ENCODE measurements at places on chromosomes 2 and 18.

DNA sequence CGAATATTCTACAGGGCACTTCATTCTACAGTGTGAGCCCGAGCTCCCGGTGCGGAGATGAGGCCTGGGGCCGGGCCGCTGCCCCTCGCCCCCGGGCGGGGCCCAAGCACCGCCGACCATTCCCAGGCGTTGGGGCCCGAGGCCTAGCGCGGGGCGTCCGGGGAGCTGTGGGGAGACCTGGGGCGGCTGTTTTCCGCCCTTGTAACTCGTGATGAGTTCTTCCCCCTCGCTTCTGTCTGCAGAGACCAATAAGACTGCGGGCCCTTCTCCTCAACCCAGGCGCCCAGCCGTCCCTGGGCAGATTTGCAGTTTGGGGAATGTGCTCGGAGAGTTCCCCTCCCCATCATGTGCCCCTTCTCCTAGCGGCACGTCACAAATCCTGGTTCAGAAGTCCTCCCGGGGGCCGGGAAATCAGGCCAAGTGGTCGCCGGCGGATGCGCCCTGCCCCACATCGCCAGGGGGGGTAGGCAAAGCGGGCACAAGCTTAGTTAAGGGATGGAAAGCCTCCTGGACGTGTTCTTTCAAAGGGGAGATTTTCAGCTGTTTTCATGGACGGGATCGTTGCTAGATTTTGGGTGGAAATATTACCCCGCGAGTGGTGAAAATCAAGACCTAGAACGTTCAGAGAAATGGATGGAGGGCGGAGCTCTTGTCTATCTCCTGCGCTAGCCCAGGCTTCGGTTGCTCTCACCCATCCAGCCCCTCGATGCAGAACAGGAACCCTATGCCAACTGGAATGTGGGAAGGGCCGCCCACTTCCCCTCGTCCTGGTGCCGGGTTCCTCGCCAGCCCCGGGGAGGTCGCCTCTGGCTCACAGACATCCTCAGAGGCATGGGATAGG is 18.8 kb upstream of the HAAO start:
- DNase-seq: no peak

DNA sequence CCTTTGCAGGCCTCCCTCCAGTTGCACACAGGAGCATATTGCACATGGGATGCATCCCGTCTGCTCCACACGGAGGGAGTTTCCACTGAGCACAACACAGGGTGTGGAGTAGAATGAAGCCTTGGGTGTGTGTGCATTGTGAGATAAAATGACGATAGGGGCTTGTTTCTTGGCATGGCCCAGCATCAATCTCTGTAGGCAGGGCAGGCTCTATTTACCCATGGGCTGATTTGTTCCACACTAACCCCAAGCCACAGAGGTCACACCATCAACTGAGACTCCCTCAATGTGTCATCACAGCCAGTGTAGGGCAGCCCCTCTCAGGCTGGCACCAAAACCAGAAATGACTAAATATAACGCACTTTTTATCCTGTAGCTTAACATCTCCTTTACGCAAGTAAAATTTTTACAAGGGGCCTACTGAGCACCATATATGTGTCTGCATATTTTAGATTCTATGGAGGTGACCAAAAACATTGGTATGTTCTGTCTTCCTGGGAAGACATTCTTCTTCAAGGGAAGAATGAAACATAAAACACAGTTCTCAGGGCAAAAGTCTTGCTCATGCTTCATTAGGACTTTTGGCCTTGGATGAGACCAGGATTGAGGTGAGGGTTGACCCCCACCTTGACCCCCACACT is 2.7 kb upstream of the GKN1 start:
- no peak for DNase-seq

DNA sequence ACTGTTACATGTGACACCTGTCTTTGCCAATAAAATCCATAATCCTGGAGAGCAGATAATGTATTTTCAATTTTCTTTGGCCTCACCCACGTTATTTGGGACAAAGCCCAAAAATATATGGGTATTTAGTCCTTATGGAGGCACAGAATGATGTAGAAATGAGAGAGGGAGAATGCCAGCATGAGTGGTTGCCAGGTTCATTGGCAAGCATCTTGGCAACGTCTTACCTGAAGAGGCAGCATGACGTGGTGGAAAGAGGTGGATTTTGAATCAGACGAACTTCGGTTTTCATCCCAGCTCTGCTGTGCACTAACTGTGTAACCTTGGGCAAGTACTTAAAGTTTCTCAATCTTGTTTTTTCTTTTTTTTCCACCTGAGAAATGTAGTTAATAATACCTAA is 969.6 kb upstream of the PIK3C3 start:
- no peak for DNase-seq

DNA sequence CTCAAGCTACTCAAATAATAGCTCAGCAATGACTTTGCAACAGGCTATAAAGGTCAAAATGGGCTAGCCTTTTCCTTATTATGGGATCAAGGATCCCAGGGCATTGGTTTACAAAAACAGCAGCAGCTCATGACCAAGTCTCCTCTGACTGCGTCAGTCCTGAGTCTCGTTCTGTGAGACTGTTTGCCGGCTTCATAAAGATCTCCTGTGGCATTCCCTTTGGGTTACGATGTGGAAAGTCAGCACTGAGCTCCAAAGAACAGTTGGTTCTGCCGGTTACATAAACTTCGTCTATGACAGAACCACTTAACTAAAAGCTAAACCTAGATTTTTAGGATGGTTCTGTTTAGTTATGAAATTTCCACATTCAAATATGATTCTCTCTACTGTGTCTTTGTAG is 674.9 kb downstream of the ZEB2 start:
- DNase-seq: no peak

GRCh38 chr2:141692829-141693228 is 438.0 kb downstream of the LRP1B start:
- DNase-seq: no peak

- DNase-seq: no peak
Observed at GRCh38 chr18:44033144-44033701, 647.5 kb upstream of the SETBP1 start.

DNA sequence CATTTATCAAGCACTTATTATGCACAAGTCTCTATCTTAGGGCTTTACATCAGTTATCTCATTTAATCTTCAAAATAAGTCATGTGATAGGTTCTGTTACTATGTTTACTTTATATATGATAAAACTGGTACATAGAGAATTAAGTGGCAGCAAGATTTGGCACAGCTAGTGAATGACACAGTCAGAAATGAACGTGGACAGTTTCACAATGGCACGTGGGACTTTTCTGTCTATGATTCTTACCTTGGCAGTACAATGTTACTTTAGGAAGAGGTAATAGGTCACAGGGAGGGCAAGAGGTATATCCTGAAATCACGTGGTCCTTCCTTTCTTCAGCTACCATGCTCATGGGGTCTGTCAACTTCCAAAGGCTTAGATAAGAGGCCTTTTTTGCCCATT is 53.4 kb downstream of the SLC4A10 start:
- no peak for DNase-seq

DNA sequence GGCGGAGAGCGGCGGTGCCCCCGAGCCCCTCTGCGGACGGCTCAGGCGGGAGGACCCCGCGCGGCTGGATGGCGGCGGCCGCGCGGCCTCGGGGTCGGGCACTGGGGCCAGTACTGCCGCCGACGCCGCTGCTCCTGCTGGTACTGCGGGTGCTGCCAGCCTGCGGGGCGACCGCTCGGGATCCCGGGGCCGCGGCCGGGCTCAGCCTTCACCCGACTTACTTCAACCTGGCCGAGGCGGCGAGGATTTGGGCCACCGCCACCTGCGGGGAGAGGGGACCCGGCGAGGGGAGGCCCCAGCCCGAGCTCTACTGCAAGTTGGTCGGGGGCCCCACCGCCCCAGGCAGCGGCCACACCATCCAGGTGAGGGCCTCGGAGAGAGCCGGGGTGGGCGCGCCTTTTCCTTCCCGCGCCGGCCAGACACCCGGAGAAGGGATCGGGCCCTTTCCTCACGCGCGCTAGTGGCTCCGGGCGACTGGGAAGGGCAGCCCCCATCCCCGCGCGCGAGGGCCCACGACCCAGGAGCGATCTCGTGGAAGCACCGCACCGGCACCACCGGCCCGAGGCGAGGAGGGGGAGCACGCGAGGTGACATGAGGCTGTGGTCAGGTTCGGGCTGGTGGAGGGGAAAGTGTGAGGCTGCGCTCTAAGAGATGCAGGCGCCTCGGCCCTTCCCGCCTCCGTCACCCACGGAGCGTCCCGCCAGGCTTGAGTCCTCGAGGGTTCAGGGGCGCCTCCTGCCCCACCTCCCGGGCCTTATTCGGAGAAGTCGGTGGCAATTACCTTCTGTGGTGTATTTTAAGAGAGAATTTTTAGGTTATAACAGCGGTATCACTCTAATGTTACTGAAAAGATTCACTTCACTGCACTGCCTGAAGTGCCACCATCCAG is 607 bp downstream of the LAMA3 start:
- DNase-seq: no peak

- DNase-seq: no peak
Observed at GRCh38 chr18:13173578-13174145, 44.9 kb upstream of the LDLRAD4 start.

GRCh38 chr2:64998658-64999061 is 9.5 kb downstream of the SLC1A4 start:
- no peak for DNase-seq

DNA sequence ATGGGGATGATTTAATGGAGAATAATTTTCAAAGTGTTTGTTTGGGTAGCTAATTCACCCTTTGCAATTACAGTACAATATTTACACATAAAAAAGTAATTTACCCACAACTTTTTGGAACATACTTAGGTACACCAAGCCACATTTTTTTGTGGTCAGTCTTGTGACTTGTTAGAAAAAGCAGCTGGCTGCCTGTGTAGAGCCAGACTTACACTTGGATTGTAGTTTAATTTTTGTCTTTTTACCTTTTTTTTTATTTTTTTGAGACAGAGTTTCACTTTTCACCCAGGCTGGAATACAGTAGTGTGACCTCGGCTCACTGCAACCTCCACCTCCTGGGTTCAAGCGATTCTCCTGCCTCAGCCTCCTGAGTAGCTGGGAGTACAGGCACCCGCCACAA is 45.4 kb downstream of the RALBP1 start:
- no peak for DNase-seq

DNA sequence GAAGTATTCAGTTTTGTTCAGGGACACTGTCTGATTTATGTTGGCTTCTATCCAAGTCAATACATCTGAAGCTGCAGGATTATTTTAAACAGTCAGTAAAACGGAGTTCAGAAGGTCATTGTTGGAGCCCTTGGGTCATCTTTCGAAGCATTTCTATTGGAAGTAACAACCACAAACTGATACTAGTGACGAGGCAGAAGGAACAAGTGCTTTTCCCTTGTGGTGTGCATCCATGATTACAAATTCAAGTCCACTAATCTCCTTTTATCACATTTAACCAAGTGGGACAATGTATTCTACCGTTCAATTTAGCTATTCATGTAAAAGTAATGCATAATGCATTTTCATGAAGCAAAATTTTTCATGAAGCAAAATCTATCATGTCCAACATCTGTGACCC is 76.9 kb downstream of the CD226 start:
- no peak for DNase-seq

GRCh38 chr2:165868211-165868610 is 74.2 kb upstream of the GALNT3 start:
- DNase-seq: no peak

GRCh38 chr2:17101091-17101490 is 417.1 kb downstream of the RAD51AP2 start:
- no peak for DNase-seq

DNA sequence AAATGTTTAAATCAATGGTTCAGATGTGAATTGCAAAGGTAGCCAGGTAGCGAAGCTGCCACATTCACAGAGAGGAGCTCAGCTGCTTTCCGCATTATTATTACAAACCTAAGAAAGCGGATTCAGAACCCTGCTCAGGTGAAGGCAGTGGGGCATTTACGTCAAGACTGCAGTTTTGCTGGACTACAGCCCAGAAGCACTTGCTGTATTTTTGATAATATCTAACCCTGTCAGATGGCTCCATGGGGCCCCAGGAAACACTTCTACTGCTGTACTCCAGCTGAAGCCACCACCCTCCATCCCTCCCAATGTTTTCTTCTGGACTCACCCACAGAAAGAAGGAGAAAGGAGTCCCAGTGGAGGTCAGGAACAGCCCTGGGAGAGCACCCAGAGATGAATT is 96.9 kb downstream of the TPO start:
- DNase-seq: no peak

DNA sequence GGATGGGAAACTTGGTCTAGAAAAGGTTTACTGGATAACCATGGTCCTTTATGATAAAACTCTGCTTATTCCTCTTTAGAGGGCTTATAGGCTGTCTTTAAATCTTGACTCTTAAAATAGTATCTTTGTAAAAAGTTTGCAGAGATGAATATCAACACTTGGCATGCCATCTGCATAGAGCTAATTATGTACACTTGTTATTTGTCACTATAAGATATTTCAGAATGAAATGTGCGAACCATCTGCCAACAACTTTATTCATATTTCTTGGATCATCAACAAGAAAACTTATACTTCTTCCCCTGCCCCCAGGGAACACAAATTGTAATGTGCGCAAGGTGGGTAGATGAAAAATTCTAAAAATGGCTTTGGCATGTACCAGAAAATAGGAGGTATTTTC is 653.0 kb upstream of the CHAC2 start:
- DNase-seq: no peak

GRCh38 chr2:164984428-164984827 is 29.1 kb upstream of the SLC38A11 start:
- no peak for DNase-seq

- DNase-seq: no peak
Observed at GRCh38 chr2:145220496-145220895, 700.6 kb upstream of the ZEB2 start.

GRCh38 chr2:221810650-221811049 is 238.5 kb upstream of the EPHA4 start:
- no peak for DNase-seq

DNA sequence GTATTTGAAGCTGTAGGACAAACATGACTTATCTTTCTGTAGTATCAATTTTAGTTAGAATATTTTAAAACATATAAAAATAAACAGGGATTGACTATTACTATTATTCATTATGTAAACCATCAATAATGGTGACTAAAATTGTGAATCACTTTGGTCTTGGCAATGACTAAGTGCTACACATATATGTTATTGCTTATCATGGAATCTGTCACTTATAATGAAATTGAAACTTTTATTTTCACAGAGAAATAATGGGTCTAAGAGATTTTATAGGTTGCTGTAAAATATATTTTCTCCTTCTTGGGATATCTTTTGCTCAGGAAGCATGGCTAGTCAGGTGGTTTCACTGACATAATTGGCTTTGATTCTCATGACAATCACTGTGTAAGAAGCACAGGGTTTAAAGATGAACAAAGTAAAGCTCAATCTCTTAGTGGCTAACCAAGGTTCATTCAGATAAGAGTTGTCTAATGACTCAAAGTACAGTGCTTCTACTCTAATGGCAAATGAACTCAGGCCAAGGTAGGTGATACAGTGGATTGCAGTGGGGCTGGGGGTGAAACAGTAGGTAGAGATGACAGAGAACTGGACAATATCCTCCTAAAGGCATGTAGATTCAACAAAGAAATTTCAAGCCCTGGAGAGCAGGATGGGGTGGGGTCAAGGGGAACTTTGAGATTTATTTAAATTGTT is 98.6 kb upstream of the FANCL start:
- no peak for DNase-seq

- no peak for DNase-seq
Observed at GRCh38 chr2:118806797-118807667, 40.4 kb downstream of the EN1 start.

GRCh38 chr2:83378921-83379320 is 1080.2 kb downstream of the SUCLG1 start:
- no peak for DNase-seq

All from cortex of kidney (tissue), 1 donor.